ENCODE measurements at places on chromosomes 4 and X. TPM values are rescaled to one million over a fixed set of nuclear protein-coding genes. Genes with fewer than 3 reads are reported as not detected.

DNA sequence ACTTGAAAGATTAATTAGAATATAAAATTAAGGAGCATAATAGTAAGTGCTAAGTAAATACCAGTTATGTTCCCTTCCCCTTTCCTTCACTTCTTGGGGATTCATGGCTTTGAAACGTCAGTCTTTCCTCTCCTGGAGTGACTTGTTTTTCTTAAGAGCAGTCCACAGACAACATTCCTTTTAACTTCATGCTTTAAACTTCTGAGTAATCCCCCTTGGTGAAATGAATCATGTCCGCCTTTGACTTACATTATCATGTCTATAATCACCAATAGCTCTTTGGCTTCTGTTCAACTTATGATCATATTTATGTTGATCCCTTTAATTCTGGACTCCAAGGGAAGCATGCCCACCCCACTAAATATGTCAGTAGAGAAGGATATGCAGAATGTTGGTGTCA is 1012.1 kb upstream of the SLIT2 start:
- DNase-seq: peak; percentile 75

The ANKRD50 gene
- total RNA-seq: 29.4 TPM

The UGT2B17 gene
- not detected for total RNA-seq

The GUCY1B1 gene
- total RNA-seq: 2.5 TPM

- DNase-seq: peak; percentile 60
These were observed 7.2 kb upstream of the FAM9C start for GRCh38 chrX:13051529-13052172.

The HMGN5 gene
- total RNA-seq: 5.0 TPM

DNA sequence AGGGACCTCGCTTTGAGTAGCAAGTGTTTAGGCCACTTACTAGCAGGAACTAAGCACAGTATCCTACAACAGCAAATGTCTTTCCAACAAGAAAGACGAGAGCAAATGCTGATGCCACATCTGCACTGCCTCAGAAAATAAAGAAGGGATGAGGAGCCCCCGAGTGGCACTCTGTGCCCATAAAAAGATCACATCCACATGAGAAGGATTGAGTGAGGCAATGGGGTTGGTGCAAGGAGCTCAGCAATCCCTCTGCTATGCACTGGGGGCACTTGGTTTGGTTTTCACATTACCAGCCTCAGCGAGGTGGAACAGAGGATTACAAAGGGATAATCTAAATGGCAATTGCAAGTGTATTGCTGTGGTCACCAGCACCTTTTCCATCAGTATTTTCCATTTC is 252.8 kb upstream of the SLC7A11 start:
- DNase-seq: no peak

DNA sequence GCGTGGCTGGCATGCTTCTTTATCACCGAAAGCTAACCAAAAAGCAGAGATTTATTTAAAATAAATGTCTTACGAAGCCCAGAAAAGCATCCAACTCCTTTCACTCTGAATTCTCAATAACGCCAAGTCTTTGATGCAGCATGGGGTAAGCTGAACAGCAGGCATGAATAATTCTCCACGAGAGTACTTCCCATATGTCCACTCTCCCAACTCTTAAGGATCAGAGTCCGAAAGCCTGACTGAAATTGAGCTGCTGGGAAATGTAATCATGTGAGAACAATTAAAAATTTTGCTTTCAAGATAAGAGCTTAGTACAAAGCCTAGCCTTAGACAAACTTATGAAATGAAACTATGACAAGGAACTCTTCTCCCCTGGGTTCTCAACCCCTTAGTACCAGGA is 7.5 kb upstream of the SLC39A8 start:
- no peak for DNase-seq

- DNase-seq: no peak
These were observed 83.2 kb upstream of the PLAC8 start for GRCh38 chr4:83197555-83198235.

The SPANXN3 gene
- not detected for total RNA-seq

The ZMYM3 gene
- 51.2 TPM for total RNA-seq

Measured in astrocyte (in vitro differentiated cells and primary cell).